ENCODE measurements at places on chromosomes 4 and X.
A peak's percentile ranks its signal among the peaks of the same experiment; 100 is the strongest.

- DNase-seq = no peak
Measured at GRCh38 chr4:4462970-4463369, 76.1 kb downstream of the NSG1 start.

- no peak for DNase-seq
Measured at GRCh38 chr4:19135895-19136633, 1114.5 kb upstream of the LCORL start.

DNA sequence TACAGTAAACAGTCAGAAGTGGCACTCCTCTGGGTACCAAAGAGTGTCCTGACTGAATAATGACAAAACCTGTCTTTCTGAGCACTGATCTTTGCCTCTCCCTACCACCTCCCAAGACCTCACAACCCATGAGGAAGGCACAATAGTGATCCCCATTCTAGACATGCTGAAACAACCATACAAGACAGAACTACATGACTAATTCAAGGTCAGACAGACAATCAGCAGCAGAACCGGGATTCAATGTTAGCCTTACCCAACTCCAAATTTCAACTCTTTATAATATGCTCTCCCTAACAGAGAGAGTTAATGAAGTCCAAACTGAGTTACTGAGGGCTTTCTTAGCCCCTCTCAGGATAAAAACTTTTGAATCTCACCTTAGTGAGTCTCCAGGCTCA lies 71.0 kb downstream of the IRF2 start:
- DNase-seq = no peak

DNA sequence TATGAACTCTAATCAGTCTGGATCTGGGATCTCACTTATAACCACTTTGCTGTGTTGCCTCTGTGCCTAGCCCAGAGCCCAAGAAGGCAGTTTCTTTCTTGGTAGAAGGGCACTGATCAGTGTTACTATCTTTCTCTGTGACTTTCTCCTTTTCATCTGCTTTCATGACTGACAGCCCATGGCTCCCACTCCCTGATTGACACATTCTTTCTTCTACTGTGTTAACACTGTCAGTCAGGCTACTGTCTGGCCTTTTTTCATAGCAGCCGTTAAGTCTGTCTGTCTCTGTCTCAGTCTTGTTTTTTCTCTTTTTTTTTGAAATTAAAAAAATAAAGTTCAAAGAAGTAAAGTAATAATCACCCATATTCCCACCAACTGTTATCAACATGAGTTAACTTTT lies 210.6 kb downstream of the GPC3 start:
- no peak for DNase-seq

GRCh38 chrX:136629084-136629750 lies 18.7 kb upstream of the CD40LG start:
- no peak for DNase-seq

- DNase-seq = peak; percentile 54
Measured at GRCh38 chr4:150242820-150243458, 164.7 kb downstream of the DCLK2 start.

- no peak for DNase-seq
Measured at GRCh38 chr4:39641451-39641850, 2.8 kb upstream of the SMIM14 start.

DNA sequence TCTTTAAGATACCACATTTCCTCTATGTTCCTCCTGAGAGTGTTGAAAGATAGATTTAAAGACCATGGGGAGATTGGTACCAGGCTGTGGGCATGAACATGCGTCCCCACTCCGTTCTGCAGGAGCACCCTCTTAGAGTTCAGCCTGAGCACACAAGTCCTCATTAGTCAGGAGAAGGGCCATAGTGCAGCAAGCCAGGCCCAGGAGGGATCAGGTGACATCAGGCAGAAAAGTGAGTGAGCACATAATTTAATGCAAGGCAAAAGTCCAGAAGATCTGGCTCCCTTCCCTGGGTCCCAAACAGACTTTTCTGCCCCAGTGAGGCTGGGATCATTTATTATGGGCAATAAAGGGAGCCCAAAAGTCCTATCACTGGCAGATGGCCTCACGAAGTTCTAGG lies 263.7 kb upstream of the AGTR2 start:
- no peak for DNase-seq

- DNase-seq = no peak
Measured at GRCh38 chr4:38111717-38112116, 151.5 kb downstream of the PTTG2 start.

GRCh38 chr4:40957281-40957680 lies 207.5 kb downstream of the NSUN7 start:
- peak; percentile 42 for DNase-seq

DNA sequence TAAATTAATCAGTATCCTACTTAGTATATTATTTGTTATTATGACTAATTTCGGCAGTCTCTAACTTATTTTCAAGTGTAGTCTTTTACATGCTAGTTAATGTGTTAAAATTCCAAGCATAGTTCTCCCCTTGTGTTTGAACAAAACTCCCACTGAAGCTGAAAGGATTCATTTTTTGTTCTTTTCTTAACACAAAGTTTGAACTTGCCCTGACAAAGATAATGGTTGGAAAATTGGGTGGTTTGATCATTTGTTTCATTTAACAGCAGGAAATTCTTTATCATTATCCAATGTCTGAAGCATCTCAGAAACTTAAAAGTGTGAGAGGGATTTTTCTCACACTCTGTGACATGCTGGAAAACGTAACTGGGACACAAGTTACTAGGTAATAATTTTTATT lies 36.0 kb downstream of the INTU start:
- no peak for DNase-seq

DNA sequence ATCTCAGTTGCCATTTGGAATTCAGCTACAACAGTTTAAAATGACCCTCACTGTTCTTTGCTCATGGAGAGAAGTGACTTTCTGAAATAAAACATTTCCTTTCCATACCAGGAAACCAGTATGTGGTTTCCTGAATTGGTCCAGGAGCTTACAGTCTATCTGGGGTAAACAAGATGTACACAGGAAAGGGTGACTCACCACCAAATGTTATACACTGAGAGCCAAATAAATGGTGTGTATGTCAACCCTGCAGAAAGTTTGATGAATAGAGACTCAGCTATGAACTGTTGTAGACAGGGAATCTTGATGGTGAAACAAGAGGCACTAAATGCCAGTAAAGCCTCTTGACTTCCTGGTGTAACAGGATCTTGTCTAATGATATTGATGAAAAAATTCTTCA lies 100.4 kb downstream of the HS6ST2 start:
- DNase-seq = peak; percentile 23

DNA sequence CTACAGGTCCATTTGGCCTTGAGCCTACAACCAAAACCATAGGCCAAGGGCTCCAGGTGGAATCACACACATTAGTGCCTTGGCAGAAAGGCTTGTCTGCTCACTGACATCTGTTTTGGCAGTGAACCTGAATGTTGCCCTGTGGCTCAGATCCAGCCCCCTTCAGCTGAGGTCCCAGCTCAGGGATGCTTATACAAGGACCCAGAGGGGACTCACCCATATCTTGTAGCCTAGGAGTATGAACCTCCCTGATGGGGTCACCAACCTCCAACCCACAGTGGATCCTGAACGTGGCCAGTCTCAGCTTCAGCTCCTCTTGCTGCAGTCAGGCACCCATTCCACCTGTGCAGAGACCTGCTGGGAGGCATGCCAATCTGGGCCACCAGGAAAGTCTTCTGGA lies 50.8 kb upstream of the HMX1 start:
- DNase-seq = no peak

DNA sequence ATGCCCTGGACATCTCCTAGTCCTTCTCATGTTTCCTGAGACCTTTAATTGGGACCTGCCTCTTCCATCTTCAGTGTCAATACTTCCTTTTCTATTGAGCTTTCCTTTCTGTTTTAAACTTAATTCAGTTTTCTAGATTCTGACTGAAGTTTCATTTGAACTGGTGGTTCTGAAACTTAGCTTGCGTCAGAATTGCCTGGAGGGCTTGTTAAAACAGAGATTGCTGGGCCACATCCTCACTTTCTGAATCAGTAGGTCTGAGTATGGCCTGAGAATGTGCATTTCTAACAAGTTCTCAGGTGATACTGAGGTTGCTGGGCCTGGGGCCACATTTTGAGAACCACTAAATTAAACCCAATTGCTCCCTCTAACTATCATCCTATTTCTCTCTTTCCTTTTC lies 152.1 kb upstream of the DGKK start:
- DNase-seq = no peak

GRCh38 chr4:188663369-188663768 lies 524.1 kb downstream of the TRIML1 start:
- no peak for DNase-seq

- DNase-seq = no peak
Measured at GRCh38 chrX:118772051-118772450, 44.6 kb downstream of the IL13RA1 start.

DNA sequence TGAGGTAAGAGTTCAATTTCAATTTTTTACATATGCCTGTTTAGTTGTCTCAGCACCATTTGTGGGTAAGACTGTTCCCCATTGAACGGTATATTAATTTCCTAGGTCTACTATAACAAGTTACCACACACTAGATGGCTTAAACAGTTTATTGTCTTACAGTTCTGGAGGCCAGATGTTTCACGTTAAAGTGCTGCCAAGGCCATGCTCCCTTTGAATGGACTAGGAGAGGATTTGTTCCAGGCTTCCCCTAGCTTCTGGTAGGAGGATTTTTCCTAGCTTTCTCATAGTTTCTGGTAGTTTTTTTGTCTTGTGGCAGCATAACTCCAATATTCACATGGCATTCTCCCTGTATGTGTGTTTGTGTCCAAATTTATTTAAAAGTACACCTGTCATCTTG lies 149.3 kb upstream of the CYSLTR1 start:
- DNase-seq = no peak

DNA sequence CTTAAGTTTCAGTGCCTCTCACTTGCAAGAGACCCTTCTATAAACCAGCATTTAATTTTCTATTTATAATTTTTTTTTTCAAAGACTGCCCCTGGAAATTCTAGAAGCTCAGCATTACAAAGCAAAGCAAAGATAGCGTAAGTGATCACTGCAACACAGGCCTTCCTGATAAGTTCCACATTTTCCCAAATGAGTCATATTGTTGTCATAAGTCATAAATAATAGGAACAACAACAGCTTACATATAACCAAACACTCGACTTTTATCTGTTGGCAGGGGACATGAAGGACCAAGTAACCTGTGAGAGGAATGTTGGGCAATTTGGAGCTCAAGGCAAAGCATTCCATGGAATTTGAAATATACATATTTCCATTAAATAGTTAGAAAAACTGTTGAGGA lies 815.5 kb downstream of the DMD start:
- no peak for DNase-seq

DNA sequence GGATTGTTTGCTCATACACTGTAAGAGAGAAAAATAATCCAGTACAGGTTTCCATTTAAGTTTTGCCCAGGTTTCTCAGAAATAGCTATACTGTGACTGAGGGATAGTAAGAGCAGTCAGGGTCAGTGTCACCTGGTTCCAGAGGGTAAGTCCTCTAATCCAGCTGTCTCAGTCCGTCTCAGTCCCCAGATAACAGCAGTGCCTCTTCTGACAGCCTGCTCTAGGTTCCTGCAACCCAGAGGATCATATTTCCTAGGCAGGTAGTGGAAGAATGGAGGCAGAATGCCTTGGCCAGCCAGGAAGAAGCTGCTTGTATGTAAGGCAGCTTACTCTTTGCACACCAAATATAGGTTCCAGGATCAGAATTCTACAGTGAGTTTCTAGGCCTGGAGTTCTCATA lies 22.6 kb upstream of the GNRHR start:
- DNase-seq = no peak

DNA sequence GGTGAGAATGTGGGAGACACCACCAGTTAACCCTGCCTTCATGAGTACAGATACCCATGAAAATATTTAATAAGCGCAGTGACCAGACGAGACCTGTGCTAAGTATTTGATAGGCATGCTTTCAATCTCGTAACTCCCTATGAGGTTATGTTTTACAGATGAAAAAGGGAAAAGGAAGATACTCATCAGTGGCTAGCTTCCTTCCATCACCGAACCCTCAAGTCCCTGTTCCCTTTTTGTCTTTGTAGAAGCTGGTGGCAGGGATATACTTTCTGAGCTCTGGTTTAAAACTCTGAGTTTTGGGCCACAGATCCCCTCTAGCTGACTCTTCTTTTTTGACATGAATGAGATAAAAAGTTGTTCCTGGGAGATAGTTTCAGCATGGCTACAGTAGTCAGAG lies 26.3 kb downstream of the AFF1 start:
- no peak for DNase-seq

DNA sequence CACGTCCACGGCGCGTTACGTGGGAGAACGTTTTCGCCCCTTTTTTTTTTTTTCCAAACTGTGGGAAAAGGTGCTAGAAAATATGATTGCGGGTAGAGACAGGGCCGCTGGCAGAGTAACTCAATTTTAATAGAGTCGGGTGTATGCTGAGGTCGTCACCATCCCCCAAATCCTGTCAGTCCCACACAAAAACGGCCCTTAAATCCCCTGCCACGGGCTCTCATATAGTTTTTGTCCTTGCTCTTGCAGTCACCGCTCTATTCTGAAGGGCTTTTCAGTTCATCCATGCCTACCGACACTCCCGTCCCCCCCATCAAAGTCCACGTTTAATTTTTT lies 796 bp upstream of the MED14 start:
- no peak for DNase-seq

DNA sequence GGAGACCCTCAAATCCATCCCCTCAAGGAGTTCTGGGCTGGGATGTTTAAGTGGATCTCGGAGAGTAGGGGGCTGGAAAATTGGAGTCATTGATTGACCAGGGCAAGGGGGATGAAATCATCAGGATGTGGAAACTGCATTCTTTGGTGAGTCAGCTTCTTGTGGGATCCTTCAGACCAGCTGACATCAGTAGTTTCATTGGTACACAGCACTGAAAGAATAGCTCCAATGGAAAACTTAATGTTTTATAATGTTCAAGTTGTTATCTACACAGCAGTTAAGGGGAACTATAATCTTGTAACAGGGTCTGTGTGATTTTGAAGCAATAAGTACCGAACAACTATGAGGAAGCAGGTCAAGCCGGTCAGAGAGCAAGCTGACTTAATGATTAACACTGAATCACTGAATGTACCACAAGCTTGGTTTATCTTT lies 506.1 kb downstream of the RPA4 start:
- peak; percentile 74 for DNase-seq

- DNase-seq = peak; percentile 28
Measured at GRCh38 chr4:88008743-88009171, 1.3 kb downstream of the PKD2 start.

- no peak for DNase-seq
Measured at GRCh38 chrX:16267431-16267830, 100.2 kb downstream of the MAGEB17 start.

Measured in fibroblast of skin of right quadriceps (primary cell).